ENCODE measurements at places on chromosomes 1 and 21.

GRCh38 chr1:34028381-34029055, 136.5 kb downstream of the CSMD2 start:
- no peak for DNase-seq

- DNase-seq = no peak
These were observed 19.8 kb upstream of the PTP4A2 start for GRCh38 chr1:31957701-31958674.

DNA sequence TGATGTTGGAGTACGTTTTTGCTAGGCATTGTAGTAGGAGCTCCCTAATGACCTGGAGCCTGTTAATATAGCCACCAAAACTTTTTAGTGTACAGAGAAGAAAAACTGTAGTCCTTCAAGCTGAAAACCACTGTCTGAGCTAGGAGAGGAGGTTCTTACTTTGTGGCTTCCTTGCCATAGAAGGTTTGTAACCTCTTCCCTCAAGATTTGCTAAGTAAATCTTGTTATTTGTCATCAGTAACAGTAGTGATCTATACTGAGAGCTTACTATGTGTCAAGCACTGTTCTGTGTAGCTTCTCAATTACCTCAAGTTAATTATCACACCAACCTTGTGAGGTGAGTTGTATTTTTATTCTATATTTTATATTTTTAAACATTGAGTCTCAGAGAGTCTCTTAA, 21.2 kb upstream of the LRRC8C start:
- DNase-seq = no peak

GRCh38 chr1:174239541-174239940, 80.2 kb downstream of the RABGAP1L start:
- no peak for DNase-seq

DNA sequence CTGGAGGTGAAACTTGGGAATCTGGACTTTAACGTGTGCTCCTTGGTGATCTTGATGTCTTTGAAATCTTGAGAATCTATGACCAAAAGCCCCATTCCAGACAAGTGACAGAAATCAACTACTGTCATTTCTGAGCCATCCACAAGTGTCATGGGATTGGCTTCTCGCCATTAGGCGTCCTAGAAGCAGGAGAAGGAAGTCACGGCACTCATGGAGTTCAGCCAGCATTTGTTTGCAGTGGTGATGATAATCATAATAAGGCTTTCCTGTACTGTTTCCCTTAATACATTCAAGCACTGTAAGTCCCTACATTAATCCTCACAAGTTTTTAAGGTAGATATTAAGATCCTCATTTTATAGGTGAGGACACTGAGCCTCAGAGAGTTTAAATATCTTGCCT, 11.9 kb downstream of the F5 start:
- no peak for DNase-seq

GRCh38 chr1:208907790-208908189, 663.6 kb upstream of the PLXNA2 start:
- DNase-seq = no peak

DNA sequence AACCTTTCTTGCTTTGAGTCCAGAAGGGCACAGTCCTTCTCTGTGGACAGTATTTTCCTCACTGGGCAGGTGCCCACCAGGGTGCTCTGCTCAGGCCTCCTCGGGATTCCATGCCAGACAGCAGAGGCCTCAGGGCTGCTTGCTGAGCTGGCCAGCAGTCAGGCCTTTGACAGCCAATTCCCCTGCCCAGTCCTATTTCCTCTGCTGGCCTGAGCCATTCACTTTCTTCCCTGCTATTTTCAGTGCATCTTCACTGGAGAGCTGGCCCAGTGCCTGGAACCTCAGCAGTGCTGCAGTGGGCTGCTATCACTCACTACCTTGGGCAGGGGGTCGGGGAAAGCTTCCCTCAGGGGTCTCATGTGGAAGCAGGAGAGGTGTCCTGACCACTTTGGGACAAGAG, 33.2 kb downstream of the KCNA10 start:
- no peak for DNase-seq

GRCh38 chr1:10379101-10379620, 19.7 kb upstream of the PGD start:
- no peak for DNase-seq

DNA sequence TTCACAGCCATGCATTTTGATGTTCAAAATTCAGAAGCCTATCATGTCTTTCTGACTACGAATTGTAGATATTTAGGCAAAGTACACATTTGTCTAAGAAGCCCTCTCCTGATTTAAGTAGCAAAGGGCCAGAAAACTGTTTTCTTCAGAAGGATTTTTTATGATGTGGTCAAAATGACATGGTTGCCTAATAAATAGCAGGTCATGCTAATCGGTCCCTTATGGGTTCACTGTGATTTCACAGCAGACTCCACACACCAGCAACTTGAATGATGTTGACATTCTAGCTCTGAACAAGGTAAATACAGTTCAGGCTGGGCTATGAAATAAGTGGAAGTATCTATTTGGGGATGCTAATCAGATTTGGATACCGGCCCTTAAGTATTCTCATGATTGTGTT, 178.7 kb upstream of the DPYD start:
- no peak for DNase-seq
